ENCODE measurements at places on chromosomes 5 and 9. TPM values are rescaled to one million over a fixed set of nuclear protein-coding genes. Genes with fewer than 3 reads are reported as not detected.

DNA sequence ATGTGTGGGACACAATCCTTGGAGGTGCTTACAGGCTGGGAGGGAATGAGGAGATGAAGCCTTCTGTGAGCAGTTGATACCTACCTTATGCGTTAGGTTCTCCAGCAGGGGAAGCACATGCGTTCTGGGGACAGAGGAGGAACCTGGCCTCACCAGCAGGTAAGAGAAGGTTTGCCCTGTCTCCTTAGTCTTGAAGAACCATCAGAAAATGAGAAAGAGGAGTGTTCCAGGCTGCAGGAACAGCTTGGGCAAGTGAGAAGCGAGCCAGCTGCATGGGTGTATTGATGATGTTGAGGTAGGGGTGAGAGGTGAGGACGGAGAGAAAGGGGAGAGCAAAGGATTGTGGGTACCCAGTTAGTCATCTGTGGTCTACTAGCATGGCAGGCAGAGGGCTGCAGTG, 156.9 kb upstream of the MVB12B start:
- DNase-seq = no peak
- H3K4me1 ChIP-seq = no peaks in the 10 kb centered on the region
- H3K4me3 ChIP-seq = no peak overlapping the region
- no peaks in the 10 kb centered on the region for H3K27me3 ChIP-seq
- H3K27ac ChIP-seq = no peak overlapping the region

- H3K27me3 ChIP-seq = no peaks in the 10 kb centered on the region
- no peak for DNase-seq
- H3K4me1 ChIP-seq = no peaks in the 10 kb centered on the region
- no peaks in the 10 kb centered on the region for H3K36me3 ChIP-seq
- H3K4me3 ChIP-seq = no peak overlapping the region
Measured at GRCh38 chr5:93209476-93209875, 371.5 kb downstream of the NR2F1-AS1 start.

DNA sequence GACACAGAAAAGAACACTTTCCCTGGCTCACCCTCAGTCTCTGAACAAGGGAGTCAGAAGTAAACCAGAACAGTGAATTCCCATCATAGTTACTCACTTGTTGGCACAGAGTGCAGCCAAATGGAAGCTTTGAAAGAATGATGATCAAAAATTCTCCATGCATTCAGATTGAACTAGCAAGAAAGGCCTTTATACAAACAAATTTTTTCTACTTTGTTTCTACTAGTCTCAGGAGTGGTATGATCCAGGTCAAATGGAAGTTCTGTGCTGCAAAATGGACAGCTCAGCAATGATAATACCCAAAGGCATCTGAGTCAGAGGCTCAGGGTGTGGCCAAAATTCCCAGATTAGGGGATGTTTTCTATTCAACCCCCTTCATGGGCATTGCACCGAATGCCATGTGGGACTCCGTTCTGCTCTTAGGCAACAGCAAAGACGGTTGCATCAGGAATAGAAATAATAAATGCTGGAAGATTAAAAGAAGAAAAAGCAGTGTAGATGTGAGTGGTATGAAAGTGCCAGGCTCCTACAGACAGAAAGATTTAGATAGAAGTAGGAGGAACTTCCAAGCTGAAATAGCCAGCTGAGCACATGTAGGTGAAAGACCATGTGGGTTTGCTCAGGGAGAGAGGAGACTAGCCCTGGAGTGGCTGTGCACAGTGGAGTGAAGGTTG, 24.0 kb upstream of the ASPN start:
- peak overlapping the region; percentile 13 for H3K27ac ChIP-seq
- H3K27me3 ChIP-seq = no peaks in the 10 kb centered on the region
- no peaks in the 10 kb centered on the region for H3K36me3 ChIP-seq
- no peak overlapping the region for H3K4me3 ChIP-seq

GRCh38 chr9:96040591-96041461, 165.3 kb downstream of the ERCC6L2 start:
- no peaks in the 10 kb centered on the region for H3K27me3 ChIP-seq
- no peak for DNase-seq
- H3K4me3 ChIP-seq = no peak overlapping the region

GRCh38 chr5:150731669-150732242, 27.1 kb downstream of the DCTN4 start:
- no peaks in the 10 kb centered on the region for H3K4me1 ChIP-seq
- DNase-seq = no peak
- H3K27me3 ChIP-seq = no peaks in the 10 kb centered on the region
- H3K4me3 ChIP-seq = no peak overlapping the region

KCNIP1 gene
- total RNA-seq = 1.7 TPM
